ENCODE measurements at places on chromosomes 5 and 9.

GRCh38 chr5:151600069-151600665 is 9.0 kb upstream of the FAT2 start:
- no peak for DNase-seq

GRCh38 chr9:130315446-130316226 is 50.1 kb downstream of the HMCN2 start:
- no peak for DNase-seq

GRCh38 chr5:169268019-169268418 is 32.9 kb downstream of the SLIT3 start:
- DNase-seq = no peak

- DNase-seq = no peak
Observed at GRCh38 chr9:76610011-76610352, 151.0 kb downstream of the GCNT1 start.

GRCh38 chr5:61409568-61409967 is 77.5 kb downstream of the ZSWIM6 start:
- peak; percentile 67 for DNase-seq

All from glomerular endothelial cell (primary cell).